Ecto neural progenitor cell (in vitro differentiated cells): ENCODE measurements at places on chromosomes 12 and 14.
A peak's percentile ranks its signal among the peaks of the same experiment; 100 is the strongest.

DNA sequence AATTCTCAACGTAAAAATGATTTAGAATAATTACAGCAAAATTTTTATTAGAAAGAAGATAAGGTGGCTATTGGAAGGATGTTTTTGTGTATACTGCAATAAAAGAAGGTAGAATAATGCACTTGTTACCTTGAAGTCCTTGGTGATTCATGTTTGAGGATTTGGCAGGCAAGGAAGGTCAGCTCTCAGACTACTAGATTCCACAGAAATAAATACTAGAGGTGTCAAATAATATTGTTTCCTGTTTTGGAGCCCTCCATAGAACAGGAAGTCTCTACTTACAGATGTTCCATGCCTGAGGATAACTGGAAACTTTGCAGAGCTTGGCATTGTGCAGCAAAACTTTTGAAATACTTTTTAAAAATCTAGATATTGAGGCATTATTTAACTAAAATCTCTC lies 284.3 kb upstream of the SYT1 start:
- DNase-seq: no peak

GRCh38 chr12:752695-753610 lies 574 bp downstream of the WNK1 start:
- peak; percentile 86 for DNase-seq

- no peak for DNase-seq
Observed at GRCh38 chr12:93022603-93023340, 93.7 kb upstream of the EEA1 start.

DNA sequence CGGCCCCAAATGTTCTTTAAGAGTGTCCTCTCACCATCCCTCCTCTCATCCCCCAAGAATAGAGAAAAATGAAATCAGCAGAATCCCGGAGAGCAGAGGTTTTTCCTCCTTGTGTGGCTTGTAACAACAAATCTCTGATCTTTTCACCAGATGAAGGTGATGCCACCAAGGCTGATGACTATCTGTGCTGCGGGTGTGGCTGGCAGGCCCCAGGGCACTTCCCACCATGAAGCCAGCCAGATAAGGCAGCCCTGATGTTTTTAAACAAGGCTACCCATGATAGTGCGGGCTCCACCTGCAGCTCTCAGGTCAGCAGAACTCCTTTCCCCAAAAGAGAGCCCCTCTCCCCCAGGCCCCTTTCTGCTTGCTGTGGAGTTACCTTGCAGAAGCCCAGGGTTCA lies 58.0 kb upstream of the PARP11 start:
- DNase-seq: no peak

- no peak for DNase-seq
Observed at GRCh38 chr12:111975161-111975931, 37.6 kb downstream of the TMEM116 start.

DNA sequence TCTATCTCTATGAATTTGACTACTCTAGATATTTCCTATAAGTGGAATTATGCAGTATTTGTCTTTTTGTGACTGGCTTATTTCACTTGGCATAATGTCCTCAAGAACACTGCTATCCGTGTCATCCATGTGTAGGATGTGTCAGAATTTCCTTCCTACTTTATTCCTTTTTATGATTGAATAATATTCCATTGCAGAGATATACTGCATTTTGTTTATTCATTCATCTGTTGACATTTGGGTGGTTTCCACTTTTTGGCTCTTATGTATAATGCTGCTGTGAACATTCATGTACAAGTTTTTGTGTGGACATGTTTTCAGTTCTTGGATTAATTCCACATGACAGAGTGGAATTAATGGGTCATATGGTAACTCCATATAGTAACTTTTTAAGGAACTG lies 45.7 kb upstream of the ATP2A2 start:
- DNase-seq: no peak

DNA sequence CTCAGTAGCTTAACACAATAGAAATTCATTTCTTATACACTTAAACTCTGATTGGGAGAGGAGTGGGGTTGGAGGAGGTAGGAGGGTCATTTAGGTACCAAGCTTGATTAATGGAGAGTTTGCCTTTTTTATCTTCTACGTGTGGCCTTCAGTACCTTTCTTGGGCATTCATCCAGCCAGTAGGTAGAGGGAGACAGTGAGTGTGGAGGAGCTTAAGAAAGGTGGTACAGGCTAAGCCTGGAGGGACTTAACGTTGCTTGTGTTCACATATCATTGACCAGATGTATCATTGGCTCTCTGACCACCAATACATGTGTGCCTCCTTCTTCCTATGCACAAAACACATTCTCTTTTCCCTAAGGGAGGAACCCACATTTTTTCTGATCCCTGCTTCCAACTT lies 232.9 kb upstream of the CRY1 start:
- DNase-seq: no peak

GRCh38 chr12:12097891-12098690 lies 27.4 kb downstream of the BCL2L14 start:
- no peak for DNase-seq

DNA sequence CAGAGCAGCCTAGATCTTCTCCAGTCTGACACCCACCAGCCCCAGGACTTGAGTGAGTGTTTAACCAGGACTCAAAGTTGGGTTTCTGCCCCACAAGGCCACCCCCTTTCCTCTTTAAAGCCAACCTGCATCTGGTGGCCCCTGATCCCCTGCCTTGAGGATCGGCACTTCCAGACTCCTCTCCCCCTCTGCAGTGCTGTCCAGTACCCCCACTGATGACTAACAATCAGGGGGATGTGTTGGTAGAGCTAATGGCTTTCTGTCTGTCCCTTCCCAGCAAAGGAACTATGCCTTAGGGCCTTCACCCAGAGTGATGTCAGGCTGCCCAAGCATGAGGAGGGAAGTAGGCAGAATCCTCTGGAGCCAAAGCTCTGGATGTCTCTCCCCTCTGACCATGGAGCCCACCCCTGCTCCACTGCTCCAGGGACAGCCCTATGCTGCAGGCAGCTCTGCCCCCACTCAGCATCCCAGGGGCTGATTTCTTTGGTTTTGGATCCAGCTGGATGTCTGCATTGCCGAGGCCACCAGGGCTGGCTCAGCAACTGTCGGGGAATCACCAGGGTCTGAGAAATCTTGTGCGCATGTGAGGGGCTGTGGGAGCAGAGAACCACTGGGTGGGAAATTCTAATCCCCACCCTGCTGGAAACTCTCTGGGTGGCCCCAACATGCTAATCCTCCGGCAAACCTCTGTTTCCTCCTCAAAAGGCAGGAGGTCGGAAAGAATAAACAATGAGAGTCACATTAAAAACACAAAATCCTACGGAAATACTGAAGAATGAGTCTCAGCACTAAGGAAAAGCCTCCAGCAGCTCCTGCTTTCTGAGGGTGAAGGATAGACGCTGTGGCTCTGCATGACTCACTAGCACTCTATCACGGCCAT lies 42.9 kb downstream of the DAD1 start:
- no peak for DNase-seq

GRCh38 chr12:80241576-80242273 lies 142.4 kb downstream of the OTOGL start:
- no peak for DNase-seq

GRCh38 chr14:65170768-65171507 lies 68.6 kb upstream of the MAX start:
- DNase-seq: peak; percentile 75

- no peak for DNase-seq
Observed at GRCh38 chr14:36304895-36305294, 15.5 kb downstream of the MBIP start.

DNA sequence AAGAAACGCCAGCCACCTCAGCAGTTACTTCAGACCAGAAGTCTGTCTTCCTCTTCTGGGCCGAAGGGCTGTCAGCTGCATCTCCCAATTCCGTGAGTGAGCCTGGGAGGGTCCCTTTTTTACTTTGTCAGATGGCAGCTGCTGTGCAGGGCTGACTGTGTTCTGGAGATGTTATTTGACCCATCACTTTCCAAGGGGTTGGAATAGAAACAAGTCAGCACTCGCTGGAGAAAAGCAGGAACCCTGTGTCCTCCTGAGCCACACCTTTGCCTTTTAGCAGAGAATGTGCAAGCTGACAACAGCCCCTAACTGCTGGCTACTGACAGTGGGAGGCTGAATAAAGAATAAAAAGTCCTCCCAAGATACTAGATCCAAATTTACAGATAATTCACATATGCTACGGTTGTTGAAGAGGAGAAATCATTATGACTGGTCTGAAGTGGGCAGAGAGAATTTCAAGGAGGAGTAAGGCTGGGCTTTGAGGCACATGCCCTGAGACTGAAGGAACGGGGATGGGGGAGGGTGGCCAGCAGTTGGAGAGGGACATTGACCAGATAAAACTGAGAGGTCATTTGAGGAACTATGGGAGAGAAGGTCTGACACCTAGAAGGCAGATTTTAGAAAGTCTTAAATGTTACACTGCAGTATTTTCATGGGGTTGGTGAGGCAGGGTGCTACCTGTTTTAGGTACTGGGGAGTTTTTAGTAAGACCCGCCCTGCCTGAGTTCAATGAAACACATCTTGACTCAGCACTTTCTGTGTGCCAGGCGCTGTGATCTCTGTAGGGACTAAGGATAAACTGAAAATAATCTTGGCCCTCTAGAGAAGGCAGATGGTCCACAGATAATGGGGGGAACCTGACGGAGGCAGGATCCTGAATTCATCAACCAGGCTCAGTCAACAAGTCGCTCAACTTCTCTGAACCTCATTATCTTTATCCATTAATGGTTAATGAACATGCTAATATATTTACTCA lies 27.4 kb downstream of the FAM234B start:
- DNase-seq: no peak

DNA sequence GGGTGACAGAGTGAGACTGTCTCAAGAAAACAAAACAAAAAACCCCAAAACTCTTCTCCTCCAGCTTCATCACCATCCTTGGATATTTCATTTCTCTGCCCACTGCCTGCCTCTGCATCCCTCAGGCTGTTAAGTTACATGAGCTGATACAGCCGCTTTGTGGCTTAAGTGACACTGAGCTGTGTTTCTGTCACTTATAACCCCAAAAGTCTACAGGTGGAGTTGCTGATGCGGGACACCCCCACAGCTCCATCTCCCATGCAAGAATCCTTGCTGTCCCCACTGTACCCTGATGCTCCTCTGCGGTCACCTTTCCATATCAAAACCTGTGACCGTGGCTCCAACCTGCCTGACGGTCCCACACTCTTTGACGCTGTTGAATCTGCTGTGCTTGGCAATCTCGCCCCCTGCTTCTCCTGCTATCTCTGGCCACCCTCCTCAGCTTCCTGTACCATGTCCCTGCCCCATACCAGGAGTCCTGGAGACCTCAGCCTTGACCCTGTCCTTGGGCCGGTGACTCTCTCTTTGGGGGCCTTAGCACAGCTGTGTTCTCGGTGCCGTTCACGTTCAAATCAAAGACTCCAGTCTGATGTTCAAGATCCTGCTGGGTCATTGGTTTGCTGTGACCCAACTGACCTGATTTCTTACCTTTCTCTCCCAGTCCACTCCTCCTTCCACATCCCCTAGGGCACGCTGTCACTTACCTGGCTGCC lies 20.3 kb downstream of the HVCN1 start:
- no peak for DNase-seq

DNA sequence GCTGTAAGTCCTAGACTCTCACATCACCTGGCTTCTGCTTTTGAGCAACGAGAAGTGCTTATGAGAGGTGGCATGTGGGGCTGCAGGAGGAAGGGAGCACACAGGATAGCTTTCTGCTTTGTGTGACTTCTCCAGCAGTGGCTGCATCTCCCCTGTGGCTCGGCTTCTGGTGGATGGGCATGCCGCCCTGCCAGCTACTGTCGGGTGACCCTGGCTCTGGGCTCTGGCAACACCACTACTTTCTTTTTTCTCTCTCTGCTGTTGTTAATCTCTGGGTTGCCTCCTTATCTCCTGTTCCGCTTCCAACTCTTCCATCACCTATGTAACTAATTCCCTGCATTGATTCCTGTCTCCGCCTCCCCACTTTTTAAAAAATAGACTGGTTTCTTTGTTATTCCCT lies 209.1 kb upstream of the DAAM1 start:
- DNase-seq: no peak

DNA sequence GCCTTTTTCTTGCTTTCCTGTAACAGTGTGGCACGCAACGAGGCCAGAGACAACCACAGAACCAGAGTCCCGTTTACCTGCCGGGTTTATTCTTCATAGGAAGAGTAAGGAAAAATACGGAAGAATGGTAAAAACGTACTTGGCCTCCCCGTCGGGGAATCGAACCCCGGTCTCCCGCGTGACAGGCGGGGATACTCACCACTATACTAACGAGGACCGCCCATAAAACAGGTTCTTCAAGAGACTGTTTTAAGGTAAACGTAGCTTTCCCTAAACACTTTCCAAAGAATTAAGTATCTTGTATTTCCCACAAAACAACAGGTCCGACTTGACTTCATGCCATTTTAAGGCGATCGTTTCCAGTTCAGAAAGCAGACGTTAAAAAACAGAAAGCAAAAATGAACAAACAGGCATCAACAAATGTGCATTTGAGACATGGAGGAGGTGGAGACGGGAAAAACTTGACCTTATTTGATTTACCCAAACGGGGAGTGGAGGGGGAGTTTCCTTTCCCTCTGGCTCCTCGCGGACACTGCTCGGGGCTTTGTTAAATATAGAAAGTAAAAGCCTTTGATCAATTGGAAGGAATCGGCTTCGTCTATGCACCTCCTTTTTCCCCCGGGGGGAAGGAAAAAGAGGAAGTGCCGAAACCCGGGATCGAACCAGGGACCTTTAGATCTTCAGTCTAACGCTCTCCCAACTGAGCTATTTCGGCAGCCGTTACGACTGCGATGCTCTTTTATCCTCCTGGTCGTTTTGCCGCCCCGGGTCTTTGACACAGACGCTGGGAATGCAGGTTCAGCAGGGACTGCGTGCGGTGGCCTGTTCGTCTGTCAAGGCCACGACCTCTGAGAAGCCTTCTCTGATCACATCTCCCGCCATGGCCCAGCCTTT lies 13.0 kb upstream of the UBC start:
- DNase-seq: peak; percentile 100

DNA sequence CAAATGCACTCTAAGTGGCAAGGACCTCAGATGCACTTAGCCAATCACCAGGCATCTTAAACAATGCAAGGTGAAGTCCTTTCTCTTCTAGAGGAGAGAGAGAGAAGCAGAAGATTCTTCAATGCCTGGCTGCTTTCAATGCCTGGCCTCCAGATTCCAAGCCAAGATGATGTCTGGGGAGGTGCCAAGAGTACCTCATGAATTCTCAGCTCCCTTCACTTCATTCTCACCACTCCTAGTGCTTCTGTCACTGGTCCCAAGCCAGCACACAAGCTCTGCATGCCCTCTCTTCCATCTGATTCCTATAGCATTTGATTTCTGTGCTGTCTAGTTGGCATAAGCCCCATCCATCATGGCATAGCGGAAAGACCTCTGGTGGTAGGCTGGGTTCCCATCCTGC lies 225.0 kb downstream of the KSR2 start:
- no peak for DNase-seq

DNA sequence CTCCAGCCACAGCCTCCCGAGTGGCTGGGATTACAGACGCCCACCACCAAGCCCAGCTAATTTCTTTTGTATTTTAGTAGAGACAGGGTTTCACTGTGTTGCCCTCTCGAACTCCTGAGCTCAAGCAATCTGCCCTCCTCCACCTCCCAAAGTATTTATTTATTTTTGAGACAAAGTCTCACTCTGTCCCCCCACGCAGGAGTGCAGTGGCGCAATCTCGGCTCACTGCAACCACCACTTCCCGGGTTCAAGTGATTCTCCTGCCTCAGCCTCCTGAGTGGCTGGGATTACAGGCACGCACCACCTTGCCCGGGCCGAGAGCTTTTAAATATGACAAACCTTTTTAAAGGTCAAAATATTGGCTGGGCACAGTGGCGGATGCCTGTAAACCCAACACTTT lies 14.6 kb downstream of the NUMB start:
- no peak for DNase-seq

GRCh38 chr12:63958876-63959580 lies 114.5 kb downstream of the SRGAP1 start:
- no peak for DNase-seq

GRCh38 chr12:116882742-116883141 lies 1.5 kb upstream of the HRK start:
- no peak for DNase-seq
